ENCODE measurements at places on chromosomes 3 and 15. TPM values are rescaled to one million over a fixed set of nuclear protein-coding genes. Genes with fewer than 3 reads are reported as not detected.

The FSTL1 gene
- total RNA-seq = 157 TPM

The IP6K1 gene
- 27.1 TPM for total RNA-seq

The SECISBP2L gene
- 44.3 TPM for total RNA-seq

GRCh38 chr15:63870487-63871209, 36.9 kb upstream of the HERC1 start:
- DNase-seq = peak; percentile 93

GRCh38 chr15:62782896-62783295, 259.7 kb upstream of the TPM1 start:
- DNase-seq = no peak

GRCh38 chr3:138124706-138125355, 7.4 kb downstream of the A4GNT start:
- DNase-seq = peak; percentile 91
